Cortex of kidney (tissue), 1 donor: ENCODE measurements at places on chromosomes 3 and 15.

- DNase-seq = no peak
Measured at GRCh38 chr3:62678841-62679240, 196.4 kb downstream of the CADPS start.

GRCh38 chr3:150081084-150081483, 110.4 kb upstream of the PFN2 start:
- DNase-seq = no peak

DNA sequence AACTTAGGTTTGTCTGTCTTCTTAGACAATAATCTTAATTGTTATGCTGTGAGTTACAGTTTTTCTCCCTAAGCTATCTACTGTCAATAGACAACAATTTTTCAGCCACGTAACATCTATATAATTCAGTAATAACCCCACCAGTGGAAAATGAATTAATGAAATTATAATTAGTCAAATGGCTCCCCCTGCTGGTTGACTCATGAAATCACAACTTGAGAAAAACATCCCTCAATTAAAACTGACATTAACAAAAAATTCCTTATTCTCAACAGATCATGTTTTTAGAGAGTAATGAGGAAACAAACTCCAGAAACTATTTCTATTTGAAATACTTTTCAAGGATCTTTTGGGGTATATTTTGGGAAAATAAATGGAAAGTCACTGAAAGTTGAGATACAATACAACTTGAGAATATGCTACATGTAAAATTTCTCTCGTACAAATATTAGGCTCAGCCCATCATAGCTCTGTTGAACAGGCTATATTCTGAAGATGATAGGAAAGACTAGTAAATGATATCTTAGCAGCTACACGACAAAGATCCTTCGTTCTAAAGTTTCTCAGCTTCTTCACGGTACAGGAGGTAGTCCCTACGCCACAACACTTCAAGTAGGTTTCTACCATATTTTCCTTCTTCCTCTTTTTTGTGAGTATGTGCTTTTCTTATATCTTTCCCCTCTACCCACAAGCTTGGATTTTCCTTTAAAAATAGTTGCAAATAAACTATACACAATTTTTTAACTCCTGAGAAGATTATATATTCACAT, 20.7 kb downstream of the PPP1R2 start:
- no peak for DNase-seq

DNA sequence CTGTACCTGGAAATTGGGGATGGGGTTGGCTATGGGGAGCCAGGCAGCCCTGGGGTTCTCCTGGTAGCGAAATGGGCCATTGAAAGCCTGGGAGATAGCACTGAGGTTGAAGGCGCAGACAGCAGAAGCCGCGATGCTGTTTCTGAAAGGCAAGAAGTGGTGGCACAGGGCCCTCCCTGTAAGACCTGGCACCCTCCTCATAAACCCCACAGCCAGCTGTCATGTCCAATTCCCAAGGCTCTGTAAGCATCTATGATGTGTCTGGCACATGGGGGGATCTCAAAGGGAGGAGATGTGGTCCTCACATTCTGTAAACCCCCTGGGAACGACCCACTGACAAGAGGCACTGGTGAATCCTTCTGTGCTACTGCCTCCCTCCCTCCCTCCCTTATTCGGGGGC, 104.0 kb downstream of the SEMA5B start:
- no peak for DNase-seq

GRCh38 chr3:35721628-35722027, 82.3 kb downstream of the ARPP21 start:
- DNase-seq = no peak

DNA sequence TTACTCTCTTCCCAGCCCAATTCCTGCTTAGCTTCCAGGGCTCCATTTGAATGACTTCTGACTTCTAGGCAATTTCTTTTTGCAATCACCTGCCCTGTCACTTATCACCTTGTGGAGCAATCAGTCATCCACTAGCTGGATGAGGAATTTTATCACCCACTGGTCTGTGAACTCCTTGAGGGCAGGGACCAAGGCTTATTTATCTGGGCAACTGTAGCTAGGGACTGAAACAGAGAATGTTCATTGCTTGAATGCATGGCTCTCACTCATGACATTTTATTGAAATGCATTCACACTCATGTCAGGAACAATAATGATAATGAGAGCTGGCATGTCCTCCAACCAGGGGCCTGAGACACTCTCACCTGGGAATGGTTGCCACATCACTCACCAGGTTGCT, 15.5 kb downstream of the TNFAIP8L3 start:
- no peak for DNase-seq

GRCh38 chr3:139118835-139119234, 74.1 kb upstream of the PRR23C start:
- no peak for DNase-seq

GRCh38 chr15:48592933-48593332, 52.6 kb downstream of the FBN1 start:
- DNase-seq = no peak

DNA sequence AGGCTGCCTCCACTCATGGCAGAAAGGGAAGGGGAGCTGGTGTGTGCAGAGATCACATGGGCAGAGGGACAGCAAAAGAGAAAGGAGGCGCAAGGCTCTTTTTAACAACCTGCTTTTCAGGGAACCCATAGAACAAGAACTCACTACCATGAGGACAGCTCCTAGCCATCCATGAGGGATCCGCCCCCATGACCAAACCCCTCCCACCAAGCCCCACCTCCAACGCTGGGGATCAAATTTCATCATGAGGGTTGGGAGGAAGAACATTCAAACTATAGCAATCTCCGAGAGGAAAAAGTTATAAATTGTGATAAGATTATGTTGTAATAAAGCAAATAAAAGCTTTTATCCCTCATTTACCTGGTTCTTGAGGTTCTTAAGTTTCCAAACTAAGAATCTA, 84.7 kb upstream of the LMCD1 start:
- DNase-seq = no peak

DNA sequence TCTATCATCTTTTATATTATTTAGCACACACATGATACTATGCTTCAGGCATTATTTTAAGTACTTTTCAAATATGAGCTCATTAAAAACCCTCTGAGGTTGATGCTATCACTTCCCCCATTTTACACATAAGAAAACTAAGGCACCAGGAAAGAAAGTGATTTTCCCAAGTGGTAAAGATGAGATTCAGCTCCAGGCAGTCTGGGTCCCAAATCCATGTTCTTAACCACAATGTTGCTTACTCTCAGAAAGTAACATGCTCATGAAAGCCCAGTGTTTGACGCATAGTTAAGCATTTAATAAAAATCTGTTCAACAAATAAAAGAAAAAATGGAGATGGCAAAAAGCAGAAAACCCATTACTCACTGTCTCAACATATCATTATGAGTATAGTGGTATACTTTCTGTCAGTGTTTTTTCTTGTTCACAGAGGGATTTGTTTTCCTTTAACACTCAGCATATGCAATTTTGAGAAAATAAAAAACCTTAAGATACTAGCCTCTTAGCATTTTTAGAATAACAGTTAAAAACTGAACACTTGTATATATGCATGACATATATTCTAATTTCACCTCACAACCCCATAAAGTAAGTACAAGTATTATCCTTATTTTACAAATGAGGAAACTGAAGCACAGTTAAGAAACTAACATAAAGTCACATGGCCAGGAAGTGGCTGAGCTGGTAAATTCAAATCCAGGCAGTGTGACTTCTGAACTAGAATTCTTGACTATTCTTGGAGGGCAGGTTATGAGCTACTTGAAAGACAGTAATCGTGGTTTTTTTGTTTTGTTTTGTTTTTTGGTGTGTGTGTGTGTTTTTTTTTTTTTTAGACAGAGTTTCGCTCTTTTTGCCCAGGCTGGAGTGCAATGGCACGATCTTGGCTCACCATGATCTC, 10.4 kb downstream of the PEAK1 start:
- no peak for DNase-seq

GRCh38 chr15:38042707-38043445, 108.4 kb downstream of the TMCO5A start:
- DNase-seq = no peak

- no peak for DNase-seq
Measured at GRCh38 chr15:37517191-37517895, 417.0 kb upstream of the MEIS2 start.

- no peak for DNase-seq
Measured at GRCh38 chr3:113626503-113627371, 69.7 kb downstream of the USF3 start.
